Stimulated activated CD4-positive, alpha-beta T cell treated with anti-CD3 and anti-CD28 coated beads, TNF-alpha, amount 100 ng/mL, for 1 hour (primary cell): ENCODE measurements at places on chromosomes 7 and 10.
A peak's percentile ranks its signal among the peaks of the same experiment; 100 is the strongest.

- DNase-seq: no peak
These were observed 168.9 kb downstream of the KCND2 start for GRCh38 chr7:120441850-120442249.

DNA sequence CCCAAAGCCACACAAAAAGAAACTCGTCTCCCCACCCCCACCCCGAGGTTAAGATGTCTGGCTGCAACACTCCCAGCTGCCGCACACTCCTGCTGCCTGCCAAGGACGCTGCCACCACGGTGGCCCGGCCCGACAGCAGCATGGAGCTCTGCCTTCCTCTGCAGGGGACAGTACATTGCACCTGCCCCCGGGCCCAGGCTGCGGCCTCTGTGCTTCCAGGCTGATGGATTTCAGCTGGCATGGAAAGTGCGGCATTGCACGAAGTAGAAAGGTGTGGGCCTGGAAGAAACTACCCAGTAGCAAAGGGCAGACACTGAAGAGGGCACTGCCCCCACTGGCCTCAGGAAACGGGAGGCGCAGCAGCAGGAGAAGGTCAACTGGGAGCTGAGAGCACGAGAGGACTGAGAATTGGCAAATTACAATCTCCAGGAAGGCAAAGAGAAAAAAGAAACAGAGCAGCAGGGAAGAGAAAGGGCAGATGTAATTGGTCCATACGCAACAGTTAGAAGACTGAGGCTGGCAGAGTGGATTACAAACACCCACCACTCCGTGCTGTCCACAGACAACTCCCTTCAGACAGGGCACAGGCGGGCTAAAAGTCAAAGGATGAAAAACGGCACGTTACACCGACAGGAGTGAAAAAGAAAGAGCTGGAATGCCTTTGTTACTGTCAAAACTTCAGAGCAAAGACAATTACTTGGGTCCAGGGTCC is 117.1 kb upstream of the DIP2C start:
- no peak for DNase-seq

DNA sequence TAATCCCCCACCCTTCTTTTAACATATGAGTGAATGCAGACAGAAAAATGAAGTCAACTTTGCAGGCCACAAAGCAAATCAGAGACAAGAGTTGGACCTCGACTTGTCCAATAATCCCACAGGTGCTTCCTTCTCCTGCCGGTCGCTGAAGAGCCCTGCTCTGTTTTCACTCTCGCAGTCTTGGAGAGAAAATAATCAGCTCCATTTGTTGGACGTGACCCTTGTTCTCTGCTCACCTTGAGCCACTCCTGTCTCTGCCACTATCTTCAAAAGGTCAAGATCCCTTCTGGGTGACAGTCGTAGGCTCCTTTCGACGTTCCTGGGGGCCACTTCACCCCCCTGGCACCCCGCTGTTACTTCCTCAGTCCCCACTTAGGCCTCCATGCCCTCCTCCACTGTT is 2.8 kb upstream of the KLF6 start:
- no peak for DNase-seq

DNA sequence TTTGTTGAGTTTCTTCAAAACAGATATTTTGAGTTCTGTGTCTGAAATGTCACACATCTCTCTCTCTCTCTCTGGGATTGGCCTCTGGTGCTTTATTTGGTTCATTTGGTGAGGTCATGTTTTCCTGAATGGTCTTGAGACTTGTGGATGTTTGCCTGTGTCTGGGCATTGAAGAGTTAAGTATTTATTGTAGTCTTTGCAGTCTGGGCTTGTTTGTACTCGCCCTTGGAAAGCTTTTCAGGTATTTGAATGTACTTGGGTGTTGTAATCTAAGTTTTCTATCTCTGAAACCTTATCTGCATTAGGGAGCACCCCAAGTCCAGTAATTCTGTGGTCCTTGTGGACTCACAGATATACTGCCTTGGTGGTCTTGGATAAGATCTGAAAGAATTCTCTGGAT is 106.7 kb upstream of the PRSS58 start:
- DNase-seq: no peak

DNA sequence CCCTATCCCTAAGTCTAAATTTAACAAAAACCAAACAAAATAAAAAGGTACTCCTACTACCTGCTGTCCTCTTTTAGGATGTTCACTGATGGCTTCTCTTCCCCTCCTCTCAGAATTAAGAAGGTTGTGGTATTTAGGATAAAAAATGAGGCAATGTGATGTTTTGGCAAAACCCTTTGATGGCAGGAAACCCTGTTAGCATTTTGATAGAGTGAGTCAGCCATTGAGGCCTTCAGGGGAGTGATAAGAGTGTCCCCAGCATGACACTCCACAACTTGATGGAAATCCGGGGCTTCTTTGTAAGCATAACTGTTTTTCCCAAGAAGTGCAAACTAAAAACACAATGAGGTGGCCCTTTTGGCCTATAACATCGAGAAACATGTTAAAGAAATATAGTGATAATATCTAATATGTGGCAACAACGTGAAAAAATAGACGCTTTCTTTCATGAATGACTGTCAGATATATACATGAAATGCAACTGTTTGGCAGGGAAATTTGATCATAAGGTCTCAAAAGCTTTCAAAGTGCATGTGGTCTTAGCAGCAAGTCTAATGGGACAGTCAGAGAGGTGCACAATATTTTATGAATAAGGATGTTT is 55.0 kb downstream of the PRTFDC1 start:
- no peak for DNase-seq

DNA sequence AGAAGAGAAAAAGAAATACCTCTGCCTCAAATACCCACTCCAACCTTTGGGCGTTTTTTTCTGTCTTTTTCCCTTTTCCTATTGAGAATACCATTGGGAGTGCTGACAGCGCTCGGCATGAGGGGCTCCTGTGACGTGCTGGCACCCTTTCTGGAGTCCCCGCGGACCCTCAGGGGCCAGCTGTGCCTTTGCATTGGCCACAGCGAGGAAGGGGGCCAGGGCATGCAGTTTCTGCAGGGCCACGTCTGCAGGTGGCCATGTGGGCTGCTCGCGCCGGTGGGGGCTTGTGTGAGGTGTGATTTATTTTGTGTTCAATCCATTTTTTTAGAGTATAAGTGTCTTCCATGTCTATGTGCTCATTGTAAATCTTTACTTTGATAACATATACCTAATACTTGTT is 57.4 kb downstream of the INPP5A start:
- no peak for DNase-seq

DNA sequence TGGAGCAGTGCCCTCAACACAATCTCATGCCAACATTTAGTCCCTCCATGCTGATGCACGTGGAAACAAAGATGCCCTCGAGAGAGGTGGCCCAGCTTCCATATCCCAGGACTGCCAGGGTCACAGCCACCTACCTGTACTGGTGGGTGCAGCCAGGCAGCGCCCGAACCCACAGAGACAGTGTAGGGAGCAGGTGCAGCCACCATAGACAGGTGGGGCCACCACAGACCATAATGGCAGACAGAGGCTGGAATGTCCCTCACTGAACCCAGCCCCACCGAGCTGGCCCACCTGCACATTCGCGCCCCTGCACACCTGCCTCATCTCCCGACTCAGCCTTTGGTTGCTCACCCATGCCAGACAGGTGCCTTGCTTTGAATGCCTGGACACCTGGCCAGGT is 18.3 kb upstream of the CPXM2 start:
- DNase-seq: no peak

GRCh38 chr7:55405856-55406541 is 40.9 kb downstream of the LANCL2 start:
- DNase-seq: no peak

DNA sequence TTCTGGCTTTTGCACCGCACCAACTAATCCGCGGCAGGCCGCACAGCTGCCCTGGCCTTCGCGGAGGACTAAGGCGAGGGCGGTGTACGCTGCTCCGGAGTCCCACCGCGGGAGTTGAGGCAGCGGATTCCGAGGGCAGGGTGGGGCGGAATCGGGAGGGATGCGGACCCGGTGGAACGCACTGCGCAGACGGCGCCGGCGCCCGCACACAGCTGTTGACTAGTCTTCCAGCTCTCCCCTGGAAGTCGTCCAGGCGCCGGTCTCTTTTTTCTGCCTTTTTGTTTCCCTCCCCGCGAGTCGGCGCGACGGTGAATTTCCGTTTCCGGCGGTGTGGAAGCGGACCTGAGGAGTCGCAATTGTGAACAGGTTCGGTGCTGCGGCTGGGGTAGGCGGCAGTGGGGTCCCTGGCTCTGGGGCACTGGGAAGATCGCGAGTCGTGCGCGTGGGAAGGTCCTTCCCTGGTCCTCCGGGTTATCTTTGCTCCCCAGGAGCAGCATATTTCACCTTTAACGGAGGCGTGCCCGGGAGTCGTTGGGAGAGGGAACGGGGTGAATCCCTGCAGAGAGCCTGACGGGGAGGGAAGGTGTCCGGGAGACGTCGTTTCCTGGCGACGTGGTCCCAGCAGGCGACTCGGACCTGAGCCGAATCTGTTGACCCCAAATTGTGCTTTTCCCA is at the start of gene ASAH2B:
Gene ASAH2B, plus strand, starts transcription at position 319 of the 675 bp plus-strand sequence. CDS start 5,195 bp downstream, outside the sequence.
- DNase-seq: peak; percentile 63

- DNase-seq: no peak
These were observed 197.3 kb downstream of the PPP1R9A start for GRCh38 chr7:95104739-95105138.

GRCh38 chr7:43870316-43870715 is 999 bp upstream of the MRPS24 start:
- DNase-seq: no peak

- DNase-seq: no peak
These were observed 528.1 kb downstream of the KCNMA1 start for GRCh38 chr10:77109351-77109994.

DNA sequence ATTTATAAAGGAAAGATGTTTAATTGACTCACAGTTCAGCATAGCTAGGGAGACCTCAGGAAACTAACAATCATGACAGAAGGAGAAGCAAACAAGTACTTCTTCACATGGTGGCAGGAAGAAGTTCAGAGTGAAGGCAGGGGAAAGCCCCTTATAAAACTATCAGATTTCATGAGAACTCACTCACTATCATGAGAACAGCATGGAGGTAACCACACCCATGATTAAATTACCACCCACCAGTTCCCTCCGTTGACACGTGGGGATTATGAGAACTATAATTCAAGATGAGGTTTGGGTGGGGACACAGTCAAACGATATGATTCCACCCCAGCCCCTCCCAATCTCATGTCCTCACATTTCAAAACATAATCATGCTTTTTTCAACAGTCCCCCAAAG is 124.2 kb upstream of the PCGF5 start:
- DNase-seq: no peak

DNA sequence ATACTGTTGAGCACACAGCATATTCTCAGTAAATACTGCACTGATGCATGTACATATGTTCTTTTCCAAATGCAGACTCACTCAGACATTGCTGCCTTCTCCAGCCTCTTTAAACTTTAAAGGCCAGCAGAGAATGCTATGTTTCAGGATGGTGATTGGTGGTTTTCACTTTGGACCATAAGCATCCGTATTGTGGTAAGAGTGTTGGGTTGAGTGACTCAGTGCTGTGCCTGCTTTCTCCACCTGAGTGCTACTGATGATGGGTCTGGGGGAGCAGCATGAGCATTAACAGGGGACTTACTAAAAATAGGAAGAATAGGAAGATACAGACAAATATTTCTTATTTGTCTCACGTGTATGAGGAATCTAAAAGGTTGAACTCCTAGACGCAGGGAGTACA is 56.3 kb upstream of the ZNF92 start:
- DNase-seq: no peak

GRCh38 chr10:88840104-88840503 is 11.5 kb downstream of the ANKRD22 start:
- DNase-seq: no peak

GRCh38 chr10:24944512-24945255 is 7.7 kb downstream of the PRTFDC1 start:
- DNase-seq: no peak

- DNase-seq: no peak
These were observed 42.5 kb upstream of the BTRC start for GRCh38 chr10:101311185-101312066.

DNA sequence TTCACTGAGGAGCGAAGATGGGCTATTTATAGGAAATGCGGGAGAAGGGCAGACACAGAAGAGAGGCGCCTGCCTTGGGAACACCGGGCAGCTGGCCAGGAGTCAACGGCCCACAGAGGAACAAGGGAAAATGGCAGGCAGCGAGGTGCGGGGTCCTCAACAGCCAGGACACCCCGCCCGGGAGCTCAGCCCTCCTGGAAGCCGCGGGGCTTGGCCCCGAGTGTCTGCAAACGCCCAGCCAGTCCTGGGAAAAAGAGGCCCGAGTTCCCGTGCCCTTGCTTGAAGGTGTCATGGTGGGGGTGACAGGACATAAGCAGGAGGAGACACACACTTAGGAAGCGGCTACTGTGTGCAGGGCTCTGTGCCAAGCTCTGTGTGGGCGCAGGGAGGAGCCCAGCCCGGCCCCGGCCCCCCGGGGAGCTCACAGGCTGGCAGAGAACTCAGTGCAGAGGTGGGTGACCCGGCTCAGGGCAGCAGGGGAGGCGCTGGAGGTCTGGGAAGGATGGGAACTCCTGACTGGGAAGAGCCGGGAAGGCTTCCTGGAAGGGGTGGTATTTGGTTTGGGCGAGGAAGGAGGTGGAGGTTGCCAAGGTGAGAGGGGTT is 79.9 kb downstream of the ELFN1 start:
- DNase-seq: no peak

DNA sequence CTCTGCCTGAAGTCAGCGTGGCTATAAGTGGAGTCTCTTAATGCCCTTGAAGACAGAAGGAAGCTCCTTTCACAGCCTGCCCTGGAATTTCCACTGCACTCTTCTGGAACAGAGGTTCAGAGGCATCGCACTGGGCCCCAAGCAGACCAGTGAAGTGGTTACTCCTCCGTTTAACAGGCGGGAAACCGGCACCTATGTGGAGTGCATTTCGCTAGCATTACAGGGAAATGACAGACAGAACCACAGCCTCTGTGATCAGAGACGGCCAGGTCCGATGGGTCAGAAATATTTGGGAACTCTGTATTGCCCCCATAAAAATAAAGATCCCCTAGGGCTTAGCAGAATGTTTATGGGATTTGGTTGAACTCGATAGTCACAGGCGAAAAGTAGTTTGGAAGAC is 406.9 kb upstream of the PRKCQ start:
- DNase-seq: no peak

DNA sequence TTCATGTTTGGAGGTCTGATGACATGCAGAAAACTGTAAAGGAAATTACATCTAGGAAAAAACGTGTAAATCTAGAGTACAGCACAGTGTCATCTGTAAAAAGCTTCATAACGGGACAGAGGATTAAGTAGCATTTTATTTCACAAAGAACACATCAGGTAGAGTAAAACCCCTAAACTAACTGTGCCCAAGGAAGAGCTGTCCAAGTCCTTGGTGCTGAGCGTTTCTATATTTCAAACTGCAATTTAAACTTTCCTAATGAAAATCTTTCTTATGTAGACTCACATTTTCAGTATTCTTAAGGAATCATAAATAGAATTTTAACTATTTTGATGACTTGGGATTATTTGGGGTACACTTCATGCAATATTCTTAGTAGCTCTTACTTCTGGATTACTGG is 646.2 kb downstream of the IPMK start:
- no peak for DNase-seq
